ENCODE measurements at places on chromosomes 5 and 9.

DNA sequence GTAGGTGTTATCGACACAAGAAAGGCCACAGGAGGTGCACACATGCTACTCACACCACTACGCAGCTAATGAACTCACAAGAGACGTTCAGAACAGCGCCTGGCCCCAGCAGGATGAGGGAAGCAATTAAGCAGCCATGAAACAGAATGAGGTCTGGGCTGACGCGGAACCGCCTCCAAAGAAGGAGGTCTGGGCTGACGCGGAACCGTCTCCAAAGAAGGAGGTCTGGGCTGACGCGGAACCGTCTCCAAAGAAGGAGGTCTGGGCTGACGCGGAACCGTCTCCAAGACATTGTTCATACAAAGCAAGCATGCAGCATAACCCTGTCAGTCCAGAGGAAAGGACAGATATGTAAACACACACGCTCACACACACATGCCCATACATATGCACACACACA is 63.2 kb upstream of the ZNF354A start:
- no peak for DNase-seq

DNA sequence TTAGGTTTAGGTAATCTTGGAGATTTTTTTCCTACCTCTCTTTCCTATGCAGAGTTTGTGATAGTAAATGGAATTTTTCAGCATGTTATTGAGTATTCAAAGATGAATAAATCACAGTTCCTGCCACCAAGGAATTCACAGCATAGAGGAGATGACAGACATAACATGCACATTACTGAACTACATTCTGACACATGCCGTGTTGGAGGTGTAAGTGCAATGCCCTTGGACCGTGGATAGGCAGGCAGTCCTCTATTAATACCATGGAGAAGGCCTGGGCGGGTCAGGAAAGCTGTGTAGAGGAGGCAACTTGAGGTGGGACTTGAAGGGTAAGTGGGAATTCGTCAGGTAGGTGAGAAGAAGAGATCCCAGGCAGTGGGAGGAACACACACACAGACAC is 43.9 kb downstream of the MCCC2 start:
- no peak for DNase-seq

DNA sequence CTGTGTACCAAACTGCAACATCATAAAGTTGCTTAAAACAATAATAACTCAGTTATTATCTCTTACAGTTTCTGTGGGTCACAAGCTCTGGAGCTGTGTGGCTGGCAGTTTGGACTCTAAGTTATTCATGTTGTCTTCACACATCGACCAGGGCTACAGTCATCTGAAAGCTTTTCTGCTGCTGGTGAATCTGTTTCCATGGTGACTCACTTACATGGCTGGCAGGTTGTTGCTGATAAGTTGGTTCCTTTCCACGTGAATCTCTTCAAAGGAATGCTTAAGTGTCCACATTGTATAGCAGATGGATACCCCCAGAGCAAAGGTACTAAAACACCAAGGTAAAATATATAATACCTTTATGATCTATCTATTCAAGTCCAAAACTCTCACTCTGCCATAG is 44.8 kb upstream of the CYLC2 start:
- no peak for DNase-seq

- DNase-seq: no peak
Observed at GRCh38 chr5:168366116-168366515, 74.7 kb downstream of the WWC1 start.

- DNase-seq: no peak
Observed at GRCh38 chr5:3593771-3594509, 1.7 kb upstream of the IRX1 start.

- no peak for DNase-seq
Observed at GRCh38 chr5:173291722-173292658, 36.2 kb downstream of the STC2 start.

DNA sequence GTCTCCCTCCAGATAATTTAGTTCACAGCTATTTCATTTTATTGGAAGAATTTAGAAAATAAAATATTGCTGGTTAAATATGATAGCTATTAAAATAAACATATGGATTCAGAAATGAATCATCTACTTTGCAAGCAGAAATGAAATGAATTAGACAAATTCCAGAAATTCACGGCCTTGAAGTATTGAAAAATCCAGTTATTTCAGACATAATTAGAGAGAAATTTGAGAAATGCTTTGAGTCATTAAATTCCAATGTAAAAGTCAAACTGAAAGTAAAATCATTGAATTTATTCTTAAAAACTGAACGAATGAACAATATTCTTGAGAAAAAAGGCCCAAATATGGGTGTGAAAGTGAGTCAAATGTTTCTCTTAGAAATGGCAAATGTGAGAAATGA is 632.6 kb upstream of the EDIL3 start:
- DNase-seq: no peak

- DNase-seq: no peak
Observed at GRCh38 chr5:36722900-36723299, 116.5 kb downstream of the SLC1A3 start.

DNA sequence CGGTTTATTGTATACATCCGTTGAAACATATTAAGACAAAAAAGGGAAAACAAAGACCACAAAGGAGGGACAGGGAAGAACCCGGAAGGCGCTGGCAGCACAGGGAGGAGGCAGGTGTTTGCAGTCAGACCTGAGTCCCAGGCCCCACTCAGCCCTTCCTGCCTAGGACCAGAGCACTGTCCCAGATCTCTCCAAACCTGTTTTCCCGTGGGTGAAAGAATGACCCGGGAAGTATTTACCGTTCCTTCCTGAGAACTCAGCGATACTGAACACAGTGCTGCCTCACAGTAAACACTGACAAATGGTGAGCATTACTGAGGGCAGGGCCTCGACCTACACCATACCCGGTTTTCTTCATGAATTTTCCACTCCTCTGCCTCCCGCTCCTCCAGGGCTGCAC is 1.2 kb downstream of the ABO start:
- no peak for DNase-seq

DNA sequence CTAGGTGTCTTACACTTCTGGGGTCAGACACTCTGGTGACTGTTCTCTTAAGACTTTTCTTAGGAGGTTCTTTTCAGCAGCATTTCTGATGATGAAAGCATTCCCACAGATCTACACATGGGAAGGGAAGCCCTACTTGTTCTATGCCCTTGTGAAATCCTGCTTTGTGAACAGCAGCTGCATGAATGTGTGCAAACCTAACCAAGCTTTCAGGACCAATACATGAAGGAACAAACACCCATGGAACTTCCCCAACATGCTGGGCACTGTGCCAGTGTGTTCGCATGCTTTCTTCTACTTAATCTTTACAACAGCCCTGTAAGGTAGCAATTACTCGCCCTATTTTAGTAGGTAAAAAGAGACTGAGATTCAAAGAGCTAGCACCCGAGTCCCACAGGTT is 439.9 kb upstream of the KLF4 start:
- no peak for DNase-seq

DNA sequence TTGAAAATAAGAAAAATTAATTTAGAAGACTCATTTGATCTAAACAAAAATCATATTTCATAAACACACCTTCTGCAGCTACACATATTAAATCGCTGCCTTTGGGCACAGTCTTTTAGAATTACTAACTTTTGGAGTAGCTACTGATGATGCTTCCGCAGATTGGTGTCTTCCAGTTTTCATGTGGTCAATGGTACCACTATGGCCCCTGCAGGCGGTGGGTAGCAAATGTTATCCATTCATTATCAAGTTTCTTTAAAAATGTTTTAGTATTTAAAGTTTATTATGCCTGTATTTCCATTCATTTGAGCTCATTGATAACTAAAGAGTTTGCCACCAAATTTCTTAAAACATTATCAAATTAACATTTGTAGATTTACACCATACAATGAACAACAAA is 122.9 kb upstream of the GRAMD2B start:
- no peak for DNase-seq

DNA sequence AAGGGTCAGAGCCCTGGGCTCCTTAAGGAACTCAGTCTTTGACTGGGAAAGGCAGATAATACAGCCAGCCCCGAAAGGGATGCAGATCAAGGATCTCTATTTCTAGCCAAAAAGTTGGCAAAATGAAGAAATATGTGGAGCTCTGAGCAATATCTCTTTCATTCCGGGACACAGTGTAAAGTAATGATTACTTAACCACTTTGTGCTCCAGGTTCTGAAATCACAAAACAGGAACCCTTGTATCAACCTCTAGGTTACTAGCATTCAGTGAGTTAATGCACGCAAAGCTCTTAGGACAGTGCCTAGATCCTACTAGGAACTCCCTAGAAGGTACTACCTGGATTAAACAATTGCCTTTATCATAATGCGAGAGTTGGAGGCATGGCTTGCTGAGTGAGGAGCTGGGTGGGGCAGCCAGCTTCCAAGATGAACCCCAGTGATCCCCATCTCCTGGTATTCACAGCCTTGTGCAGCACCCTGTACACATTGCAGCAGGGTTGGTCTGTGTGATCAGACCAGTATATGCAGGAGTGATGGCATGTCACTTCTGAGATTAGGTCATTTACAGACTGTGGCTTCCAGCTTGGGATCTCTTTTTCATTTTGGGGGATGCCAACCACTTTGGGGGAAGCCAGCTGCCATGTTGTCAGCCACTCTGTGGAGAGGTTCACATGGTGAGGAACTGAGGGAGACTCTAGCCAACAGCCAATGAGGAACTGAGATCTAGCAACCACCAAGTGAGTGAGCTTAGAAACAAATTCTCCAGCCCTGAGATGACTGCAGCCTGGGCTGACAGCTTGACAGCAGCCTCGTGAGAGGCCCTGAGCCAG is 103.1 kb upstream of the SLC44A1 start:
- no peak for DNase-seq

DNA sequence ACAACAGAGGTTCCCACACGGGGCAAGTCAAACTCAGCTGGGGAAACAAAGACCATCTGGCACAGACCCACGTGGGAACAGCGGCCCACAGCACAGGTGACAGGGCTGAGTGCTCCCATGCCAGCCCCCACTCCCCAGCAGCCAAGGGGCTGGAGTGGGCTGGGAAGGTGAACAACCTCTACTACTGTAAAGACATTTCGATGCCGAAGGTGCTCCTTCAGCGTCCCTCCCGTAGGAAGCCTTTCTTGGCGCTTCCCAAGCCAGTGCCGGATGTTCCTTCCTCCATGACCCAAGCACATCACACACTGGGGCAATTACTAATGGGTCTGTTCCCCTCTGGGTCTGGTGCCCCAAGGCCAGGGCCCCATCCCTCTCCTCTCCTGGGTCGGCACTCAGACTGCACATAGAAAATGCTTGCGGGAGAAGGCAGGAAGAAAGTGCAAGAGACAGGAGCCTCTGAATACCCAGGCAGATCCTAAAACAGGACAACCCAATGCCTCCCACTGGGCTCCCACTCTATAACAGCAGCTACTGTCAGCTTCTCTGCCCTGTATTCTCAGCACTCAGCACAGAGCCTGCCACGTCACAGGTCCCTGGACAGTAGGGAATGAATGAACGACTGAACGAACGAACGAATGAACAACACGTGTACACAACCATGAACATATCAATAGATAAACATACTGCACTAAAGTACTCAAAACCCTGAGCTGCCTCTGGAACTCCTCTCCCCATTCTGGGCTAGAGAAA is 77.0 kb upstream of the LRRTM2 start:
- no peak for DNase-seq

GRCh38 chr5:15643731-15644130 is 143.8 kb downstream of the FBXL7 start:
- no peak for DNase-seq

DNA sequence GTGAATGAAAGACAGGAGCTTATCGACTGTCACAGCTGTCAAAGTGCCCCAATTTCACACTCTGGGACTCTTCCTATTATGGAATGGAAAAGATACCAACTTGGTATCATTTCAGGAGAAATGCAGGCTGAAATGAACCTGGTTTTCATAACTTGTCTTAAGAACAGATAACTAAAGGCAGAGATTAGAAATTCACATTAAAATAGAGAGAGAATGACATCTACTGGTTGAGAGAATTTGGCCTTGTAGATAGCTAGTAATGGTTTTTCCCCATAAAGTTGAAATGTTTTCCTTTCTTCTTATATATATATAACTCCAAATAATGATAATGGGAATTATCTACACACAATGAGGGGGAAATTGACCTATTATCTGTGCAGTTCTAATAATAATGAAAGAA is 600.2 kb upstream of the CCNG1 start:
- DNase-seq: no peak

DNA sequence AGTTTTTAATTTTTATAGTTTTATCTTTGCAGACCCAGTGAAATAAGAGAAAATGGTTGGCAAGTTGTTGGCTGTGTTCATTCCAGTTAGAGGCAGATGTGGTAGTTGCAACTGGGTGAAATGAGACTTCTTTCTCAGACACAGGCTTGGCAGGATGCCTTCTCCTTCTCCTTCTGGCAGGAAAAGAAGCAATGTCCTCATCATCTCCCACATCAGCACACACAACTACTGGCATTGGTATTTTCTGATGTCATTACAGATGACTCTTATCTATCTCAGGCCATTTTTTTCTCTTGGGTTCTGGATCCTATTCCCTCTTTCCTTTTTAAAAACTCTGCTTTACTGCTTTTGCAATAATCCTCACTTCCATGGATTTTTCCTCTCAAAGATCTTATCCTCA is 103.3 kb upstream of the EDIL3 start:
- DNase-seq: no peak

- DNase-seq: no peak
Observed at GRCh38 chr5:154514331-154514730, 36.3 kb upstream of the HAND1 start.

DNA sequence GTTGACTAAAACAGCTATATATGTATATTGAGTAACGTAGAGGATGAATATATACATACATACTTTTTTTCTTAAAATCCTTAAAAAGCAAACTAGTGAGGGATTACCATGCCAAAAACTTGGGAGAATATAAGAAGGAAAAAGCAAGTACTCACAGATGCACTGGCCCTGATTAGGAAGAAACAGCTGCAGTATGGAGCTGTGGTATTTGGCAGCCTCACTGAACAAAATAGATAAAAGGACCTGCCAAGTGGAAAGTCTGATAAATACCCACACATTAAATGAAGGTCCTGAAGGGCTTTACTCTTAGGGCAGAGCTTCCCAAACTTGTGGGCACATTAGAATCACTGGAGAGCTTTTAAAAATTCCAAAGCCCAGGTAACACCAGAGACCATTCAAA is 80.6 kb downstream of the FEM1C start:
- no peak for DNase-seq

GRCh38 chr5:38686658-38687057 is 130.2 kb upstream of the LIFR start:
- no peak for DNase-seq

GRCh38 chr5:42599106-42599505 is 157.5 kb upstream of the CCDC152 start:
- no peak for DNase-seq

- DNase-seq: no peak
Observed at GRCh38 chr5:132423438-132423898, 54.0 kb downstream of the SLC22A5 start.

All from thoracic aorta (tissue), 2 donors.